ENCODE measurements at places on chromosomes 5 and 9. TPM values are rescaled to one million over a fixed set of nuclear protein-coding genes. Genes with fewer than 3 reads are reported as not detected.

BSPRY gene
- total RNA-seq, result 8.3 TPM

FAXDC2 gene
- not detected for total RNA-seq

EGFL7 gene
- total RNA-seq, result 0.25 TPM

SOX30 gene
- total RNA-seq, result 0.36 TPM

ASS1 gene
- total RNA-seq, result 12.4 TPM

STOM gene
- total RNA-seq, result 34.0 TPM

- H3K4me3 ChIP-seq, result no peak overlapping the region
Observed at GRCh38 chr5:132180134-132180745, 47.4 kb downstream of the P4HA2 start.

GRCh38 chr5:96279801-96280542 is 153.1 kb downstream of the PCSK1 start:
- no peaks in the 10 kb centered on the region for H3K36me3 ChIP-seq
- peaks cover 13% of the 10 kb centered on the region for H3K4me1 ChIP-seq
- DNase-seq, result peak; percentile 37

DNA sequence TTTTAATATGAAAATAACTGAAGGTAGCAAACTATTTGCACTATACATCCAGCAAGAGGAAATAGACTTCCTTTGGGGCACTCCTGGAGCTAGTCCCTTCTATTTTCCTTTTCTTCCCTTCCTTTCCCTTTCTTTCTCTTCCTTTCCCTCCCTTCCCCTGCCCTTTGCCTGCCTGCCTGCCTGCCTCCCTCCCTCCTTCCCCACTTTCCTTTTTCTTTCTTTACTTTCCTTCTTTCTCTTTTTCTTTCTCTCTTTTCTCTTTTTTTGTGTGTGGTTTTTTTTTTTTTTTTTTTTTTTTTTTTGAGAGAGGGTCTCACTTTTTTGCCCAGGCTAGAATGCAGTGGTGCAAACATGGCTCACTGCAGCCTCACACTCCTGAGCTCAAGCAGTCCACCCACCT is 17.3 kb upstream of the CXXC5 start:
- no peak overlapping the region for H3K4me3 ChIP-seq
- no peaks in the 10 kb centered on the region for H3K27me3 ChIP-seq
- peaks cover 16% of the 10 kb centered on the region for H3K4me1 ChIP-seq
- peaks cover 10% of the 10 kb centered on the region for H3K36me3 ChIP-seq
- no peak for DNase-seq
- no peak overlapping the region for H3K27ac ChIP-seq

- no peak overlapping the region for H3K27ac ChIP-seq
- no peaks in the 10 kb centered on the region for H3K27me3 ChIP-seq
- no peaks in the 10 kb centered on the region for H3K4me1 ChIP-seq
- no peak for DNase-seq
Observed at GRCh38 chr5:65834306-65834705, 92.1 kb upstream of the ERBIN start.

DNA sequence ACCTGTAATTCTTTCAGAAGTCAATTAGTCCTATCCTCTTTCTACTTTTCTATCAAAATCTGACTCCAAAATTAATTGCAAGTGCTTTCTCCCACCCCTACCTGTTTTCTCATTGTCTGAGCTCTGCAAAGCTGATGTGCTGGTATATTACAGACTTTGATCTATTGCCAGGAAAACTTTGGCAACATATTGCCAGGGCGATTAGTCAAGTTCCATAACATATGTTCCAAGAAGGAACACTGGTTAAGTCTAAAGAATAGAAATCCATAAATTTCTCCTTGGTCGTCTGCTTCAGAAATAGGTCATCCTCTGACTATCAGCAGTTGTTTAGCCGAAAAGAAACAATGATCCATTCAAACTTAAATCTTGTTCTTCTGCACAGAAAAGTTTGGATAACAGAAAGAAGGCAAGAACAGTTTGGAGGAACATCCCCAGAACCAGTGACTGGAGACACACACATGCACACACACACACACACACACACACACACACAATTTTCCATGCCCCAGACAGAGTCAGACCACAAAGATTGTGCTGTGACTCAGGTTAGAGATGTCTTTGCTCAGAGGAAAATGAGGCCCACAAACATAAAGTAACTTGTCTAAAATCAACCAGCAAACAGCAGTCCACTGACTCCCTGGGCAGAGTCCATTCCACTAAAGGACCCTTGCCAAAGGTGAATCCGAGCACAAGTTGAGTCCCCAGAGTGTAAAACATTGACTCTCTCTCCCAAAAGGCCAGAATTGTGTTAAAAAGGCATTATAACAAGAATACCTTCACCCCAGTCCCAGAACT is 202.1 kb downstream of the DEPDC1B start:
- DNase-seq, result no peak
- H3K27ac ChIP-seq, result no peak overlapping the region
- H3K4me1 ChIP-seq, result no peaks in the 10 kb centered on the region
- no peaks in the 10 kb centered on the region for H3K27me3 ChIP-seq

DNA sequence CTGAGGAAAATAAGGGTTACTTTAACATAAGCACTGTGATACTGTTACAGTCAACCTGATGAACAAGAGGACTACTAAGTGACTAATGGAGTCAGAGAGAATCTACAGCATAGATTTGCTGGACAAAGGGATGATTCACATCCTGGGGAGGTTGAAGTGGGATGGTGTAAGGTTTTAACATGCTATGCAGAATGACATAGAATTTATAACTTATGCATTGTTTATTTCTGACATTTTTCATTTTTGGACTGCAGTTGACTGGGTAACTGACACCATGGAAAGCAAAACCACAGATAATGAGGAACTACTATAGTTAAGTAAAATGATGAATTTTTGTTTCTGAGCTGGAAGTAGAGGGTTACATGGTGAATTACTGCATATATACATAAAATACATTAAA is 389.2 kb downstream of the MAT2B start:
- no peak for DNase-seq
- H3K27me3 ChIP-seq, result no peaks in the 10 kb centered on the region
- no peaks in the 10 kb centered on the region for H3K4me1 ChIP-seq
- no peaks in the 10 kb centered on the region for H3K36me3 ChIP-seq
- no peak overlapping the region for H3K4me3 ChIP-seq
- H3K27ac ChIP-seq, result no peak overlapping the region

DNA sequence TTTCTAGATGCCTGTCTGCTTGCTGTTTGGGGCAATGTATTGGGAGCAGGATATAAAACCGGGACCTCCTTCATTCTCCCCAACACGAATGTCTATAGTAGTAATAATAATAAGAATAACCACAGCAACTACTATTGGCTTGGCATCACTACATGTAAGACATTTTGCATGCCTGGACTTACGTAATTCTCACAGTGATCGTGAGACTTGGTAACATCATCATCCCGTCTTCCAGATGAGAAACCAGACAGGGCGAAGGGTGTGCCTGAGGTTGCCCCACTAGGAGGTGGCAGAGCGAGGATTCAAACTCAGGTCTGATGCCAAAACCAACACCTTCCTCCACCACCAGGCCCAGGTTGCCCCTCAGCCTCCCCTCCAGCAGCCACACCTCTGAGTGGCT is 185.1 kb downstream of the RGS3 start:
- no peaks in the 10 kb centered on the region for H3K36me3 ChIP-seq
- H3K4me1 ChIP-seq, result no peaks in the 10 kb centered on the region
- DNase-seq, result no peak
- no peak overlapping the region for H3K27ac ChIP-seq

- no peak overlapping the region for H3K4me3 ChIP-seq
- no peaks in the 10 kb centered on the region for H3K36me3 ChIP-seq
- no peak overlapping the region for H3K27ac ChIP-seq
- H3K4me1 ChIP-seq, result peaks cover 2% of the 10 kb centered on the region
- H3K27me3 ChIP-seq, result no peaks in the 10 kb centered on the region
Observed at GRCh38 chr5:31901807-31902530, 263.0 kb downstream of the PDZD2 start.

DNA sequence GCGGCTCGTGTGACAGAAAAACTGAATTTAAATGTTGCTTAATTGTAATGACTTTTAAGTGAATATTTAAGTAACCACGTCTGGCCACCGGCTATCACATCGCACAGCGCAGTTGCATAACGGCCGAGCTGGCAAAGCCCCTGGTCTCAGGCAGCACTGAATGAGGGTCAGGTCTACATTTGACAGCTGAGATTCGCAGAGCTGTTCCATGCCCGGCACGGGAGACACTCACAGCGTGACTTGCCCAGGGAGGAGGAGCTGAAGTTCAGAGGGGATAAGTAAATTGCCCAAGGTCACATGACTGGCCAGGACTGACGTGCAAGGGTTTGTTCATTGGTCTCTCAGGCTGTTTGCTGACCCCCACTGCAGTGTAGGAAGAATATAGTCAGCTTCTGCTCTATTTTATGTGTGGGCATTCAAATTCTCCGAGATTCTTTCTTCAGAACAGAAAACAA is 17.4 kb upstream of the COL5A1 start:
- H3K4me1 ChIP-seq, result no peaks in the 10 kb centered on the region
- no peaks in the 10 kb centered on the region for H3K36me3 ChIP-seq
- H3K27ac ChIP-seq, result no peak overlapping the region
- no peak overlapping the region for H3K4me3 ChIP-seq
- no peak for DNase-seq

DNA sequence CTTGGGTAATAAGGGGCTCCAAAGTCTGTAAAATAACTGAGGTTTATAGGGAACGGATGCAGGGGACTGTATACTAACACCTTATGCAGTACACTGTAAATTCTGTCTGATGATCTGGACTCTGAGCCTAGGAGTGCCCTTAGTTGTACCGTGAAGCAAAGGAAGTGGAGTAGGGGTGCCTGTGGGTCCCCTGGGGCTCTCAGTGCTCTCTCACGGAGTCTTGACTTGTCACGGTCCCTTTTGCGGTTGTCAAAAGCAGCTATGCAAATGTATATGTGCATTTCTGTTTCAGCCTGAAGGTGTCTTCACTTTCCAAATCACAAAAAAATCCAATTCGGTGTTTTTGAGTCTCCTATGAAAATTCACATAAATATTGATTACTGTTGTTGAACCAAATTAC is 17.8 kb downstream of the DMRT1 start:
- no peak overlapping the region for H3K27ac ChIP-seq
- no peaks in the 10 kb centered on the region for H3K36me3 ChIP-seq
- H3K27me3 ChIP-seq, result peaks cover 19% of the 10 kb centered on the region
- DNase-seq, result no peak
- no peaks in the 10 kb centered on the region for H3K4me1 ChIP-seq

GRCh38 chr9:21813575-21814473 is 11.4 kb downstream of the MTAP start:
- H3K4me3 ChIP-seq, result no peak overlapping the region
- no peaks in the 10 kb centered on the region for H3K27me3 ChIP-seq
- peaks cover 54% of the 10 kb centered on the region for H3K36me3 ChIP-seq

DNA sequence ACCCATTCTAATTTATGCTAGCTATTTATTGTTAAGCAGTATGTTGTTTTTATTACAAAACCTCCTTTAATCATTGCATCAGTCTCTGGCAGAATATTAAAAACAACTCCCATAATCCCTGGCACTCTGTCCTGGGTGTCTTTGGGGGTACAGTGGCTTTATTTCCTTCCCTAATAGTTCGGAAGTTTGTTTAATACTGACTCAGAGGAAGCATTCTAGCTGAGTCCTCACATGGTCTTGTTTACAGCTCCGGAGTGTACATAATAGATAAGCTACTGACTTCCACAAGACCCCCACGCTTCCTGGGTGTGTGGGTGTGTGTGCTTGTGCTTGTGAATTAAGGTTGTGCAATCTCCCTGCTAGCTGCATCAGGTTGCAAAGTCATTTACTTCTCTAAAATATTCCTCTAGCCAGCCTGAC is 149.8 kb upstream of the CDKN2B start:
- H3K36me3 ChIP-seq, result no peaks in the 10 kb centered on the region
- no peaks in the 10 kb centered on the region for H3K4me1 ChIP-seq
- no peak overlapping the region for H3K4me3 ChIP-seq
- no peak for DNase-seq
- peaks cover 6% of the 10 kb centered on the region for H3K27me3 ChIP-seq

GRCh38 chr9:20760246-20760891 is 76.3 kb downstream of the FOCAD start:
- H3K4me3 ChIP-seq, result no peak overlapping the region
- H3K27ac ChIP-seq, result no peak overlapping the region
- H3K4me1 ChIP-seq, result no peaks in the 10 kb centered on the region

DNA sequence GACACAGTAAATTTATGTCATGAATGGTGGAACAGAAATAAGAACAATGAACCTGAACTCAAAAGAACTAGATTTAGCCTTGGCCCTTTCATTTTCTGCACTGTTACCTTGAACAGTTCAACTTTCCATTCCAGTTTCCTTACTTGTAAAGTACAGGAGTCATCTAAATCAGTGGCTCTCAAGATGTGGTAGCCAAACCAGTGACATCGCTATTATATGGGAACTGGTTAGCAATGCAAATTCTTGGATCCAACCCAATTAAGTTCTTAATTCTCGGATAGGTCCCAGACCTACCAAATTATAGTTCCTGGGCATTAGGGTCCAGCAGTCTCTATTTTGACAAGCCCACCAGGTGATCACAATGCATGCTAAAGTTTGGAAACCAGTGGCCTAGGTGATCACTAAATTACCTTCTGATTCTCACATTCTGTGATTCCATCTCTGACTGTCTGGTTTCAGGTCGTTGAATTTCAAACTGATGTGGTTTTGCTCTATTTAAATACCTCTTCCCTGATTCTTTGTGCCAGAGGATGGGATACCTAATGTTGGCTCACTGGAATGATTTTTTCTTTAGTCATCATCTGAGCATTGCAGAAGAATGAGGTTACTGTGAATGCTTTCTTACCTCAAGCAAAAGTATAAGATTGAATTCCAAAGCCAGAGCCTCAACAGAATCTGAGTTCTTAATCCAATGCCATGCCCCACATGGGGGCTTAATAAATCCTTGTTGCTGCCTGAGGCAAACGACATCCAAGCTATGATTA is 253.8 kb downstream of the ENC1 start:
- no peak for DNase-seq
- H3K4me1 ChIP-seq, result no peaks in the 10 kb centered on the region
- H3K27ac ChIP-seq, result no peak overlapping the region
- peaks cover 5% of the 10 kb centered on the region for H3K27me3 ChIP-seq
- H3K4me3 ChIP-seq, result no peak overlapping the region

GRCh38 chr5:19175776-19176570 is 812.0 kb downstream of the CDH18 start:
- H3K27me3 ChIP-seq, result no peaks in the 10 kb centered on the region
- no peak overlapping the region for H3K27ac ChIP-seq
- no peaks in the 10 kb centered on the region for H3K4me1 ChIP-seq
- H3K4me3 ChIP-seq, result no peak overlapping the region
- H3K36me3 ChIP-seq, result no peaks in the 10 kb centered on the region

DNA sequence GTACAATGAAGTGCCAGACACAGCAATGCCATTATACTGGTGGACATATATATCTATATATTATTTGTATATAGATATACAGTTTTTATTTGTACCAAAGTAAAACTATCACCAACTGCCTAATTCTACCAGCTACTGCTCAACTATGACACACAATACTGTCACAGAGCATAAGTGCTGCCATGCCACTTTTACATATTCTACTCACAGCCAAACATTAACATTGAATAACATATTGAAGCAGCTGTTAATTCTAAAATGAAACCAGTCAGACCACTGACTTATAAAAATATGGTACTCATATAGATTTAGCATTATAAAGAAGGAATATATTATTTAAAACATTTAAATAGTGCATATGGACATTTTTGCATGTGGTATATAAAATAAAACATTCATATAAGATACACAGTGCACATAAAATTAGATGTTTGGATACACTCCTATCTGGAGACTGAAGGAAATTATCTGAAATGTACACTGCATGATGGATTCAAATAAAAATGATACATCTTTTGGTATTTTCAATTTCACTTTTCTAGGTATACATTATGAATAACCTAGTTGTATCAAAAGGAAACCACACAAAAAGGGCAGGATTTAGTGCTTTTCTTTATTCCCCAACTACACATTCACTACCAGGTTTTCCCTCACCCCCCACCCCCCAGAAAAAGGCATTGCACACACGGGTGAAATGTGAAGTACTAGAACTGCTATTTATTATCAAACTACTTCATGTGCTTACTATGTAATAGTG is 48.9 kb downstream of the PKD2L2 start:
- peak; percentile 40 for DNase-seq
- no peak overlapping the region for H3K4me3 ChIP-seq
- H3K27me3 ChIP-seq, result no peaks in the 10 kb centered on the region
- H3K36me3 ChIP-seq, result peaks cover 21% of the 10 kb centered on the region
- H3K27ac ChIP-seq, result no peak overlapping the region

All from activated naive CD4-positive, alpha-beta T cell treated with anti-CD3 and anti-CD28 coated beads for 36 hours (primary cell).